ENCODE measurements at places on chromosomes 6 and 20.

- no peak for DNase-seq
Observed at GRCh38 chr20:32672982-32673851, 524 bp downstream of the C20orf203 start.

DNA sequence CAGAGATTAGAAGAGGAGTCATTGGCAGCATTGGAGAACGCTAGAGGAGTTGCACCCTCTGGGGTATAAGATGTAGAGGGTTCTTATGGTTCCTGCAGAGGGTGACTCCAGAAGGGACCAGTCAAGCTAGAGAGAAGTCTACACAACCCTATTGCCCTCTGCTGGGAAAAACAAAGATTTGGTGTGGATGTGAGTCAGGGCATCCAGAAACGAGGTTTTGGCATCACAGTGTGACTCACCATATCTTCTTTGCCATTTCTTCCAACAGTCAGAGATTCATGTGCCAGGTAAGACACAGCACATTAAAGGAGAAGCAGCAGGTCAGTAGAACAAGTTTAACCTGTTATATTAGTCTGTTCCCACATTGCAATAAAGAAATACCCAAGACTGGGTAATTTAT, 598.8 kb downstream of the MAFB start:
- no peak for DNase-seq

- DNase-seq: no peak
Observed at GRCh38 chr6:75386050-75386770, 101.6 kb upstream of the TMEM30A start.

- no peak for DNase-seq
Observed at GRCh38 chr6:158781692-158782373, 37.3 kb downstream of the EZR start.

- no peak for DNase-seq
Observed at GRCh38 chr6:119986934-119987549, 637.5 kb upstream of the MAN1A1 start.

DNA sequence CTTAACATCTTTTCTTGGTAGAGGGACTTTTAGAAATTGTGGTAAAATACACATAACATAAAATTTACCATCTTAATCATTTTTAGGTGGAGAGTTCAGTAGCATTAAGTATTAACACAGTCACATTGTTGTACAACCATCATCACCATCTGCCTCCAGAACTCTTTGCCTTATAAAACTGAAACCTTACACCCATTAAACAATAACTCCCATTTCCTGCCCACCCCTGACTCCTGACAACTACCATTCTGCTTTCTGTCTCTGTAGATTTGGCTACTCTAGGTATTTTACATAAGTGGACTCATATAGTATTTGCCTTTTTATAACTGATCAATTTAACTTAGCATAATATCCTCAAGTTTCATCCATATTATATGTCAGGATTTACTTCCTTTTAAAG, 88.7 kb downstream of the ZHX3 start:
- no peak for DNase-seq

DNA sequence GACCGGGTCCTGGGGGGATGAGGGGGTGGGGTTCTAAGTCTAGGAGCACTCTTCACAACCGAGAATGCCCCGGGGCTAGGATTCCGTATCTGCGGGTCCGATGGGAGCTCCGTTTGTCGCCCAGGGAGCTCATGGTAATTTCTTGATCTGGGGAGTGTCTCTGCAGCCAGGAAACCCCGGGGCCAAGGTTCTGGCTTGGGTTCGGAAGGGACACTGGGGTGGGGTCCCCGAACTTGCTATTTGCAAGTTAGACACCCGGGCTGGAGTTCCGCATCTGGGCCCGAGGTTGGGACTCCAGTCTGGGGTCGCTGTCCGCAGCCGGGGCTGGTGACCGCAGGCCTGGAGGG, 397 bp downstream of the PEDS1 start:
- DNase-seq: no peak

- DNase-seq: no peak
Observed at GRCh38 chr6:158358450-158359077, 46.3 kb downstream of the TULP4 start.

- DNase-seq: no peak
Observed at GRCh38 chr6:106117579-106117978, 31.4 kb downstream of the PRDM1 start.

GRCh38 chr6:35058358-35058675, 82.8 kb downstream of the TCP11 start:
- DNase-seq: no peak

DNA sequence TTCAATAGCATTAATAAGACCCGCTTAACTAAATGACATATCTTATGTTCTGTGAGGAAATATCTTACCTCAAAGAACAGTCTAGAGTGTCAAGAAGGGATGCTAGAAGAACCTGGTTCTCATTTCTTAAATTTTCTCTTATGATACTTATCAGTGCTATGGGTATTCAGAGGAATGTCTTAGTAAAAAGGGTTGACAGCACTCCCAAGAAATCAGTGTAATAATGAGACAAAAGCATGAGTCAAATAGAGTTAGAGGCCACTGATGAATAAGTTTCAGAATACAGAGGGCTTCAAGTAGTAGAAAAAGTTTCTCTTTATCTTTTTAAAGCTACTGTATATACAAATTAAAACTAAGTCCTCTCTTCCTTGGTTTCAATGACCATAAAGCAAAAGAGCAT, 242.8 kb downstream of the GJA1 start:
- no peak for DNase-seq

GRCh38 chr6:99195986-99196655, 153.4 kb downstream of the FAXC start:
- DNase-seq: no peak

DNA sequence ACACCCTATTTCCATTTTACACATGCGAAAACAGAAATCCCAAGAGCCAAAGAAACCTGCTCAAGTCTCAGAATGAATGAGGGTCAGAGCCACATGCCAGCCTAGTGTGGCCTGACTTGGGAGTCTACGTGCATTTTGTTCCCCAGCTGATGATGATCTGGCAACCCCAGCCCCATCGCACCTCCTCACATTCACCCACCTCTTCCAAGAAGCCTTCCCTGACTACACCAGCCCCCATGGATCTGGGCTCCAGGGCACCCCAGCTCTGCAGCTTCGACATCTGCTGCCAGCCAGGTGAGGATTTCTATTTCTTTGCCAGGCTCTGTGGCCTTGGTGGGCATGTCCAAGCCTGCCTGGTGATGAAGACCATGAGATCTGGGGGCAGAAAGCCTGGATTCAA, 41.0 kb downstream of the ANGPT4 start:
- DNase-seq: no peak

GRCh38 chr20:3760655-3761348, 6.8 kb downstream of the ADISSP start:
- DNase-seq: no peak

- DNase-seq: no peak
Observed at GRCh38 chr6:51644426-51644825, 443.0 kb downstream of the PKHD1 start.

DNA sequence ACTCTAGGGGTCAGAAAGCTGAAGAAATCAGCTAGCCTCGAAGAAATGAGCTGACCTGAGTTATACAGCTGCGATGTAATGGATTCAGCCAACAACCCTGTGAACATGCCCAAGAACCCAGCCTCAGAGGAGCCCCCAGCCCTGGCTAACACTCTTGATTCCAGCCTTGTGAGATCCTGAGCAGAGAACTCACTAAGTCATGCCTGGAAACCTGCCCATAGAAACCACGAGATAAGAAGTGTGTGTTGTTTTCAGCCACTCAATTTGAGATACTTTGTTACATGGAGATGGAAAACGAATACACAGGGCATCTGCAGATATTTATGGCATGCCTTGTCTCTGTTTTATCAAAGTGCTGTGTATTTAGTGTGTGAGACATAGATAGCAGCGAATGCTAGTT, 265.2 kb downstream of the QKI start:
- peak; percentile 24 for DNase-seq

DNA sequence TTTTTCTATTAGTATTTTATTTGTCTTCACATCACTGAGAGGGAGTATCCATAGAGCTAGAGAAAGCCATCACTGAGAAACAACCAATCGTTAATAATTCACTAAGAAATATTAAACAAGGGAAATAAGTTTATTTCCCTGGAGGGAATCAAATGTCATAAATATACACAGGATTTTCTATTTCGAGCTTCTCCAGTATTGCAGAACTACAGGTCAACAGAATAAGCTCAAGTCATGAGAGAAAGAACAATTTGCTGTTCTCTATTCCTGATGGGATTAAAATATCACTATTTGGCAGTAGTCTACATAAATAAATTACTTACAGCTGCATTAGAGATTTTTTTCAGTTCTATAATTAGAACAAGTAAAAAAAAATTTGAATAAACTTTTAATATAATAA, 2.2 kb upstream of the FAM162B start:
- DNase-seq: no peak

DNA sequence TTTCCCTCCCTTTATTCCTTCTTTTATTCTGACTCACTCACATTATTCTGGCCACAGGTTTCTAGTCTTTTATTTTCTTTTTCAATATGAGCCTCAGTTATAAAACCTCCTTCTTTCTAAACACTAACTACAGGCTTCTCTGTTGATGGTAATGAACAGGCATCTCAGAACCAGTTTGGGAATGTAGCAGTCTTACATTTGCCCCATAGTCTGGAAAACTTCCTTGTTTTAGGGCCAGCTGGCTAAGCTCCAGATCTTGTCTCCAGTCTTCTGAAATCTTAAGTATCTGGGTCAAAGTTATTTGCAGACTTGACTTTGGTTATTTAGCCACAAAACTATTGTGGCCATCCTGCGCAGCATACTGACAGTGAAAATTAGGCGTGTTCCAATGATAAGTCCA, 97.0 kb upstream of the MAN1A1 start:
- no peak for DNase-seq

DNA sequence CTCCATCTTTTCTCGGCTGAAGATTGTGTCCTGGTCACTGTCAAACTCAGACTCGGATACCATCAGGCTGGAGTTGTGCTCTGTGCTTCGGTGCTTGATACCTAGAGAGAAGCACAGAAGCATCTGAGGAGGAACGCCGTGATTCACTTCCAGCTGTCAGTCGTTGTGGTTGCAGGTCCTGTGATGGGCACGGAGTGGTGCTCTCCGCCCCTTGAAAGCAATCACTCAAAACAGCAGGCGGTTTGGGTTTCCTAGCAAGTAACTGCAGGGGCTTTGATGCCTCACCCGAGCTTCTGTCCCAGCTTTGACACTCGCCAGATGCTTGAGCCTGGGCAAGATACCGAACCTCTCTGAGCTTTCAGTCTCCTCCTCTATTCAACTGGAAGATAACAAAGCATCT, 52.5 kb downstream of the ALDH5A1 start:
- no peak for DNase-seq

GRCh38 chr6:17950095-17950494, 37.3 kb downstream of the KIF13A start:
- DNase-seq: no peak

GRCh38 chr6:46128476-46128875, 1.3 kb upstream of the ENPP4 start:
- DNase-seq: no peak

- DNase-seq: no peak
Observed at GRCh38 chr20:46649965-46650542, 1.2 kb downstream of the SLC13A3 start.

GRCh38 chr20:60976139-60976538, 275.9 kb upstream of the CDH4 start:
- no peak for DNase-seq

Measured in hematopoietic multipotent progenitor cell treated with erythropoietin and hydrocortisone succinate and interleukin-3 and kit ligand, for 17 days (in vitro differentiated cells).